ENCODE measurements at places on chromosomes 7 and 10.

DNA sequence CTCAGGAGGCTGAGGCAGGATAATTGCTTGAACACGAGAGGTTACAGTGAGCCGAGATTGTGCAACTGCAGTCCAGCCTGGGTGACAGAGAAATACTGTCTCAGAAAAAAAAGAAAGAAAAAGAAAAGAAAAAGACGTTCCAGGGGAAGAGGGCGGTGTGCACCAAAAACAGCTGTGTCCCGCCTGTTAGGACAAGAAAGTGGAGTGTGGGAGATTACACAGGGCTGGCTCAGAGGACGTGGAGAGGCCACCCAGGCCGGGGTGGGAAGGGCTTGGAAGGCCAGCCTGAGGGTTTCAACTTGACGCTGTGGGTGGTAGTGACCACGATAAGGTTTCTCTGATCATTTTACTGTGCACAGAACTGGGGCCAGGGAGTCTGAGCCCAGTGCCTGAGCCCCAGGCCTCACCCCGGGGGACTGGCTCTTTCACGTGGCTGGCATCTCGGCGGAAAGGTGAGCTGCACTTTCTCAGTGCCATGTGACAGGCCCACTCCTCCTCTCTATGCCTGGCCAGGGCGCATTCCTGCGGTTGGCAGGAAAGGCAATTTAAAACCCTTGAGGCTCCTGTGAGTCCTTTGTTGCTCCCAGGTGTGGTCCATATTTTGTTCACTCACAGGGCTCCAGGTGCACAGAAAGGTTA lies 13.9 kb downstream of the RHBDD2 start:
- no peak for DNase-seq

GRCh38 chr10:99536338-99537085 lies 3.8 kb downstream of the NKX2-3 start:
- DNase-seq = no peak

DNA sequence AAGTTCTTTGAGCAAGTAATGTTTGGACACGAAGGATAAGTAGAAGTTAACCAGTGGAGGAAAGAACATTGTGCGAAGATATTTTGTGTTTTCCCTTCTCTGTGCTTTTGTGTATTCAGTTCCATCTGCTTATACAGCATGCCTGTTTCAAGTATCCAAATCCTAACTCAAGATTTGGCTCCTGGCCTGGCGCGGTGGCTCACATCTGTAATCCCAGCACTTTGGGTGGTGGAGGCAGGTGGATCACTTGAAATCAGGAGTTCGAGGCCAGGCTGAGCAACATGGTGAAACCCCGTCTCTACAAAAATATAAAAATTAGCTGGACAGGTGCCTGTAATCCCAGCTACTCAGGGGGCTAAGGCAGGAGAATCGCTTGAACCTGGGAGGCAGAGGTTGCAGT lies 40.8 kb upstream of the TPST1 start:
- DNase-seq = no peak

- no peak for DNase-seq
These were observed 55.2 kb upstream of the DDC start for GRCh38 chr7:50620433-50620832.

DNA sequence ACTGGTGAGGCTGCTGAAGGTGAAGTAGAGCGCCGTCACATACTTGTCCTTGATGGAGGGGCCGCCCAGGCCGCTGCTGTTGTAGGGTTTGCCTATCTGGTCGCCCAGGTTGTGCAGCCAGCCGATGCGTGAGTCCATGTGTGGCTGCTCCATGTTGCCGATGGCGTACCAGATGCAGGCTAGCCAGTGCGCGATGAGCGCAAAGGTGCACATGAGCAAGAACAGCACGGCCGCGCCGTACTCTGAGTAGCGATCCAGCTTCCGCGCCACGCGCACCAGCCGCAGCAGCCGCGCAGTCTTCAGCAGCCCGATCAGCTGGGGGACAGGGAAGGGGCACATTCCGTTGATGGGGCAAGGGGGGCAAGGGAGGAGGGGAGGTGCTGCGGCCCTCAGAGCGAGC lies 26.6 kb downstream of the KCNH2 start:
- no peak for DNase-seq

GRCh38 chr10:6216916-6217315 lies 14.2 kb downstream of the PFKFB3 start:
- DNase-seq = no peak

DNA sequence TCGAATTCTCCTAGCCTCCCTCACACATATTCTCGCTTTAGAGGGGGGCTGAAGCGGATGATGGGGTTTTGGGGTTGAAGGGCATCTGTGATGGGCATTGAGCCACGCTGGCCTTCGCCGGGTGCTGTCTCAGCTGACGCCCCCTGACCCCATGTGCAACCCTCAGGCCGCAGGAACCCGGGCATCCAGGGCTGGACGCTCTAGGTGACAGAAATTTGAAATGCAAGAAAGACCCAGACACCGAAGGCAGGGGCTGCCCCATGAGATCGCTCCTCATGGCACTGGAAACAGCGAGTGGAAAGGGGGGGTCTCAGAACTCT lies 664 bp upstream of the C10orf88 start:
- no peak for DNase-seq

DNA sequence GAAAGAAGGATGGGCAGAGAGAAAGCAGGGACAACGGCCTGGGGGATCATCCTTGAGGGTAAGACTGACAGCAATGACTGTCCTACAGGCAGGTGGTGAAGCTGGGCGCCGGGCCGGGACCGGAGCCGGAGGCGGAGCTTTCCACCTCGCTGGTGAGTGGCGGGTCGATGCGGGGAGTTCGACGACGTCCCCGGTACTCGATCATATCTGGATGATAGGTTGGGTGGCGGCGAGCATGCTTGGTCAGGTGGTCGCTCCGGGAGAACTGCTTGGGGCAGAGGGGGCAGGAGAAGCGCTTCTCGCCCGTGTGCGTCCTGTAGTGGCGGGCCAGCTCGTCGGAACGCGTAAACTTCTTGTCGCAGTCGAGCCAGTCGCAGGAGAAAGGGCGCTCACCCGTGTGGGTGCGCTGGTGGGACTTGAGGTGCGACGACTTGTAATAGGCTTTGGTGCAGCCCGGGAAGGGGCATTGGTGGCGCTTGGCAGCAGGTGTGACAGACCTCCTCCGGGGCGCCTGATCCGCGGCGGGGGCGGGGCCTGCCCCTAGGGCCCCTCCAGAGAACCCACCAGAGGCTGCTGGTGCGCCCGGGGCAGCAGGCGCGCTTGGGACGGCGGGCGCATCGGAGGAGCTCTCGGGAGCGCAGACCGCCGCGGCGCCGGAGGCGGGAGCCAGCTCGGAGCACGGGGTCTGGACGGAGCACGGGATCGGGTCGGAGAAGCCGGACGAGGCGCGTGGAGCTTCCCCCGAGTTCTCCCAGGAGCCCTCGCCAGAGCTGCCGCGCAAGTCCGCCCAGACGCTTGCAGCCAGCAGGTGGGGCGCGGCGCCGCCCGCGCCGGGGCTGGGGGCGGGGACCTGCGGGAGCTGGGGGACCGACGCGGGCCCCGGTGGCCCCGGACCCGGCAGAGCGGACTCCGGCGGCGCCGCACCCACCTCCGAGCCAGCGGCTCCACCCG lies 752 bp downstream of the KLF14 start:
- peak; percentile 32 for DNase-seq

GRCh38 chr10:33052263-33052875 lies 94.3 kb upstream of the ITGB1 start:
- no peak for DNase-seq

DNA sequence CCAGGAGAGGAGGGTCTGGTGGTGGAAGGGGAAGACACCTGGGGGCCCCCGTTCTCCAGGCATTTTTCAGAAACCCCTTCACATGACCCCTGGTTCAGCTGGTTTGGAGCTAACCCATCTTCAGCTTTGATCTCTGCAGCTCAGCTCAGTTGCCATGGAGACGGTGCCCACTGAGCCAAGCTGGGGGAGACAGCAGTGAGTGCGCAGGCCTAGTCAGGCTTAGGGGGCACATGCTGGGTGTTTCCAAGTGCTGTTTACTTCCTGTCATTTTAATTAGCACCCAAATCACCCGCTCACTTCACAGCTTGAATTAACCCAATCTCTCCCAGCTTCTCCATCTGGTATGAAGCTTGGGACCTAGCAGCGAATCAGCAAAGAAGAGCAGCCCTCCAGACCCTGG lies 9.0 kb downstream of the SPOCK2 start:
- peak; percentile 78 for DNase-seq

DNA sequence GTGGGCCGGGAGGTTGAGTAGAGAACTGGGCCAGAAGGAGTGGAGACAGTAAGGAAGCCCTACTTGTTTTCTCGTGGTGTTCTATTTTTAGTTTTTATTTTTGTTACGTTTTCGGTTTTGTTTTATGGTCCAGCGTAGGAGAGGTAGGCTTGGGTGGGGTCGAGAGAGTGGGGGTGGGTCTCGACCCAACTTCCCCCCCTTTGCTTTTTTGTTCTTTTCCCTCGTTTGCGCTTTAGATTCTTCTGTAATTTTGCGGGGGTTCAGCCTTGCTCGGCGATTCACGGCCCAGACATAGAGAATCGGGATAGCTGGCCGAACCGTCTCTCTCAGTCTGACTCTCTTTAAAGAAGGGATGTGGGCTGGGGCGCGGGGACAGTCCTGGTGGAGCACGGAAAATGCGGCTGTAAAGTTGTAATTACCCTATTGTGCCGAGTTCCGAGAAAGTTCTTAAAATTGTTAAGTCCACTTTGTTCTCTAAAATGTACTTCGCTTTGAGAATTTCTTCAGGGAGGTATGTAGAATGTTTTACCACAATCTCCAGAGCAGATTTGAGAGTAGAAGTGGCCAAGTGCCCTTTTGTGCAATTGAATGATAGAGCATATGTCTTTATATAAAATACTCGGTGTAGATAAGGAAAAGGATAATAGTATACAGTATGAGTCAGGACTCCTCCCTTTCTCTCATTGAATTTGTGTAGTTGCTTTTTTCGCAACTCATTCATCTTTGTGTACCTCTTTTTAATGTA lies 816 bp downstream of the DMTF1 start:
- peak; percentile 17 for DNase-seq

DNA sequence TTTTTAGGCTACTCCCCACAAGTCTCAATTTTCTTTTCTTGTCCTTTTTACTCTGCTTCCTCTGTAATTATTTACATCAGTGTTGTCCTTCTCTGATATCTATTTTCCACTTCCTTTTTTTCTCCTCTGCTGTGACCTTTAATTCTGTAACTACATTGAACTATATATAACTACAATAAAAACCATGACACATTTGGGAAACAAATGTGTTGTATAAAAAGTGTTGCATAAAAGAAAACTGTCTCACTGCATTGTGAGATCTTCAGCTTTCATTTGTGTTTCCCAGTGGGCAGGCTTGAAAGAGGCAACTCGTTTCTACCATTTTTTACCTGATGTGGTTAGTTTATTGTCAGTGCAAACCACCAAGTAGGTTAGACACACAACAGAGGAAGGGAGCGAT lies 483.9 kb upstream of the NRP1 start:
- no peak for DNase-seq

DNA sequence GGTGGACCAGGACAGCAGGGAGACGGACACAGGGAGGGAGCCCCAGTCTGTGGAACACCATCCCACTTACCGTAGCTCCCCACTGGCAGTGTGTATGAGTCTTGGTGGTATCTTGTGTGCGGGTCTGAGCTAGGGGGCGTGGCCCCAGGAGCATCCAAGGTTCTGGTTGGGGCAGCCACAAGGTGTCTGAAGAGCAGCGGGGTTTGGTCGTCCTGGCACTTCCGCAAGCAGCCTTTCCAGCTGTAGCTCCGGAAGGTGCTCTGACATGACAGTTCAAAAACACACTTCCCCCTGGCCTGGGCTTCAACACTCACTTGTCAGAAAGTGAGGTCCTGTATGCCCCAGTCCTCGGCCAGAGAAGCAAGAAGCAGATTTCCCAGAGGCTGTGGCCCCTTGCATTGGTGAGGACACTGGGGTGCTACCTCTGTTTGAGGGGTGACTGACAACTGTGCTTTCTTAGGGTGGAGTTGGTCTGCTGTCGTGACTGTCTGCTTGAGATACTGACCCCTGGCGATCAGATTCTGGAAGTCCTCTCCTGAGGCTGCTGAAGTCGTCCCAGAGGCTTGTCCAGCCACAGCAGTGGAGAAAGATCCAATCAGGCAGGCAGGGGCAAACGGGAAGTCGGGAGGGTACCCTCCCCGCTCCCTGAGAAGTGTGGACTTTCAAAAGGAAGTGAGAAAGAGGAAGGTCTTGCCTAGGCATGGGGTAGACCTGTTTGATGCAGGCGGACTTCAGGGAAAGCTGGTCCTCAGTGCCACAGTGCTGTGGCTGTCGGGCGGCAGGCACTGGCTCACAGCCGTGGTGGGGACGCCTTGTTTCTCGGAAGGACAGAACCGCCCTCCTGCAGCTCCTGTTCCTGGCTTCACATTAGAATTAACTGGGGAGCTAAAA lies 51.4 kb upstream of the PFKFB3 start:
- DNase-seq = no peak

DNA sequence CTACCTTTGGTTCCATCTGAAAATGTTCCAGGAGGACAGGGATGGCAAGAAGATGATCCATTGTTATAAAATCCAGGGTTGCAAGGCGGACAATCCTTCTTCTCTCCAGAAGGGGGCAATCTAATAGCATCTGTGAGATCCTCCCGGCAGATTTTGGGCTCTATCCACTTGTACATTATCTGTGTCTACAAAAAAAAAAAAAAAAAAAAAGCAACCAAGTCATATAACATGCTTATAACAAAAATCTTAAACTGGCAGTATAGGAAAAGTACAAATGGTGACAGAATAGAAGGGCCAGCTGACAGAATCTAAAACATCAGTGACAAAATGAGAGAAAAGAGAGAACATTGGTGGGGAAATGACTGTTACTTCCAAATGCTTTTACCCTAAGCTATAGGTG lies 132.7 kb downstream of the ELAPOR2 start:
- peak; percentile 23 for DNase-seq

DNA sequence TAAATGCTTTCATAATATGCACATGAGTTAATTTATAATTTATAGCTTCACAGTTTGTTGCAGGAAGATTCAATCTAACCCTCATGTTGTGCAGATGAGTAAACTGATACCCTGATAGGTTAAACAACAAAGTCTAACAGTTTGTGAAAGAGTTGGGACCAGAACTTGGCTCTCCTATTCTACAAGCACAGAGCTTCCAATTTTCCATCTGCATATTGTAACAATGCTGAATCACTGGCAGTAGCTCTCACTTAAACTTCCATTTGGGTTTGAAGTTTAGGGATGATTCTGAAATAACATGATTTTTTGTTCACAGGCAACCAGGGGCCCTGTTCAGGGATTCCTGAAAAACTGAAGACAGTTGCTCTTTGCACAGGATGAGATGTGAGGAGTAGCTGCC lies 179.3 kb downstream of the XPNPEP1 start:
- no peak for DNase-seq

DNA sequence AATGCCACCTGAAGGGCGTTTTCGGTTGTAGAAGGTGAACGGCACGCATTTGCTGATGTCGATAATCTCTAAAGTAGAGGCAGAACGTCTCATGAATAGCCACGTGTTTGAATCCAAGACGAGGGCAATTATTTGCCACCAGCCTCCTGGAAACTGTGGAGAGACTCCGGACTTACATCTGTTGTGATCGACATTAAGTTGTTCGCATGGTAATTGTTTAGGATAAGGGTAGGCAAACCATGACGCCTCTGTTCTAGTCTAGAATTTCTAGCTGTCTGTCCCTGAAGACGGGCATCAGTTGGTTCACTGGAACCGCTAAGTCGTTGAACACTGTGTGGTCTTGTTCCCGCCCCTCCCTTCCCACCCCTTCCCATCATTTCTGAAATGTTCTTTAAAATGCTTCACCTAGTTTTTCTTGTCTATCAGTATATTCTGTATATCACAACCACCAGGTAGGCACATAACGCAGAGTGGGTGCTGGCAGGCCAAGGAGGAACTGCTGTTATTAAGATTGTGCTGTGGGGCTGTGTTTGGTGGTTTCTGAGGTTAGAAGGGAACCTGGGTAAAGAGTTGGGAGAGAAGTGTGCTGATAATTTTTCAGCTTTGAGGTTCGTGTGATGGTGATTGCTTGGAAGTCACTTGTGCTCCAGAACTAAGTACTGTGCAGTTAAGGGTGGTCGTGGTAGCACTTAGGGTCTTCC lies 1.2 kb downstream of the UBE3C start:
- DNase-seq = no peak

Measured in activated CD8-positive, alpha-beta memory T cell treated with anti-CD3 and anti-CD28 coated beads, Interleukin-2, amount 50 U/mL, for 4 hours (primary cell).